HL-60 (cell line): ENCODE measurements at places on chromosomes 11 and 22.

- no peak for DNase-seq
These were observed 5.5 kb downstream of the OR56A1 start for GRCh38 chr11:6025056-6025455.

GRCh38 chr11:116913000-116913399 lies 75.6 kb upstream of the APOA1 start:
- DNase-seq: peak; percentile 35

DNA sequence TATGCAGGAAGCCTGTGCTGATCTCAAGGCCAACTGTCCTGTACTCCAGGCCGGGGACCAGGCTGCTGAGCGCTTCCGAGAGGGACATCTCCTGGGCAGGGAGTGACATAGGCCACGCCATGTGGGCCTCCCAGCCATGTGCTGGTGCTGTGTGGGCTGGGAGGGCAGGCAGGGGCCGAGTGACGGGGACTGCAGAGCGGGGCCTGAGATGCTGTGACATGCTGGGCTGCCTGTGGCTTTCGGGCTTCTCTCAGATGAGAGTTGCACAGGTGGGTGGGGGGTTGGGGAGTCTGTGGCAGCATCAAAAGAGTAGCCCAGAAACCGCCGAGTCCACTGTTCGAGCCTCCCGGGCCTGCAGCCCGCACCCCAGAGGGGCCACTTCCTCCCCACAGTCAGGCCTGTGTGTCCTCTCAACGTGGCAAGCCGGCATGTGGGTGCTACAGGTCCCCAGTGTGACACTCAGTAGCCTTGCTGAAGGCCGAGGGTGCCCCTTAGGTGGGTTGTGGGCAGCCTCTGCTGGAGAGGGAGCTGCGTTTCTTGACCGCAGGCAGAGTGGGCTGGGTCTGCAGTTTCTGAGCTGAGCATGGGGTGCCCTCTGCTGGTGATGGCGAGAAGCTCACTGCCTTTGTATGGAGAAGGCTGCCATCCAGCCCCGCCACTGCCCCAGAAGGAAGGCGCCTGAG lies 101.2 kb downstream of the BCR start:
- peak; percentile 77 for DNase-seq

GRCh38 chr11:1988667-1989317 lies 8.8 kb downstream of the H19 start:
- DNase-seq: no peak

DNA sequence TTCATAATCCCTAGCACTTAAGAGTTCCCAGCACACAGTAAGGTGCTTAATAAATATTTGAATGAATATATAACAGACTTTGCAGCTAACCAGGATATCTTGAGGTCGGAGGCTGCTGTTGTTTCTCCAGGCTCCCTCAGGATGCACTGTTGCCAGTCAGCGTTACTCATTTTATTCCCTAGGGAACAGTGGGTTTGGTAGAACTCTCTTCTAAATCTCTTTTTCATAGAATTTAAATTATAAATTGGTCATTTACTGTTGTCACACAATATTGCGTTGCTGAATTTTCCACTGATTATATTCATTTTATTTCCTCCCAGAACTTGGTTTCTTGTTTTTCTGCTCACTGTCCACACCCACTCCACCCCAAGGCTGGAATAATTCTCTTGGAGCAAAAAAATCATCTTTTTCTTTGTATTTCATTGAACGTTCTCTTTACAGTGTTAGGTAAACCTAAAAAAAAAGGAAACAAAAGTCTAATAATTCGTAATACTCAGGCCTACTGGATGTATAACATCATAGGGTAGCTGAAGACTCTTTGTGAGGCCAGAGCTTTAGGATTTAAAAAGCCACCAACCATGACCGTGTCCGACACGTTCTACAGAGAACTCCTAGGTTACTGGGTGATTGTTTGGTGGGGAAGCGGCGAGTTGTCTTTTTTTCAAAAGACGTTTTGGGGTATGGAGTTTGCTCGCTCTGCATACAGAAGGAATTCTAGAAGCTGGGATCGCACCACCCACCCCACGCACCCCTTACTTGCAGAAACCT lies 766 bp upstream of the CAPRIN1 start:
- DNase-seq: no peak

DNA sequence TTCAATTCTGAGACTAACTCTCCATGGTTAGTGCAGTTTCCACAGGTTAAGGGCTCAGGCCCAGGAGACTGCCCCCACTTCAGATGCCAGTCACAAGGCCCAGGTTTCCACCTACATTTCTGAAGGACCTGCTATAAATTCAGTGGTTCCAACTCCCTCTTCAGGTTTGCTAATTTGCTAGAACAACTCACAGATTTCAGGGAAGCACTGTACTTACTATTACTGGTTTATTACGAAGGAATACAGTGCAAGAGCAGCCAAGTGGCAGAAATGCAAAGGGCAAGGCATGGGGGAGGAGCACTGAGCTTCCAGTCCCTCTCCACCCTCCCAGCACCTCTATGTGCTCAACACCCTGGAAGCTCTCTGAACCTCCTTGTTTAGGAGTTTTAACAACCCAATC lies 39.3 kb upstream of the SPON1 start:
- no peak for DNase-seq

- no peak for DNase-seq
These were observed 26.7 kb upstream of the CD44 start for GRCh38 chr11:35112056-35112845.
